ENCODE measurements at places on chromosomes 5 and 9.

DNA sequence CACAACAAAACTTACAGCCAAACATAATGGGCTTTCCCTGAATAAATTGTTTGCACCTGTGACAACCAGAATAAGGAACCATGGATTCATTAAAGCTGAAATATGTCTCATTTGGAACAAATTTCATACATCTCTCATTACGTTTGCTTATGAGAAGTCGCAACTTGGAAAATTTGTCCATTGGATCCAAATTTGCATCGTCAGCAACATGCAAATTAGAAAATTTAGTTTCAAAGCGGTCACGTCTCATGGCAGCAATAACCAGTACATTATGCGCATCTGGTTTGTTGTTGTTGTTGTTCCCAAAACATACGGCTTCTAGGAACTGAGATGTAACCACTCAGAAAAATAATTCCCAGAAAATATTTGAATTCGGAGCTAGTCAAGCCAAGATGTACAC lies 1311.5 kb upstream of the CDH6 start:
- no peak for DNase-seq

- peak; percentile 11 for DNase-seq
These were observed 29.8 kb upstream of the TMEM161B start for GRCh38 chr5:88298425-88298824.

GRCh38 chr5:39475881-39476842 lies 51.4 kb upstream of the DAB2 start:
- peak; percentile 94 for DNase-seq

- DNase-seq, result peak; percentile 33
These were observed 178.3 kb downstream of the MRPS30 start for GRCh38 chr5:44987026-44987425.

DNA sequence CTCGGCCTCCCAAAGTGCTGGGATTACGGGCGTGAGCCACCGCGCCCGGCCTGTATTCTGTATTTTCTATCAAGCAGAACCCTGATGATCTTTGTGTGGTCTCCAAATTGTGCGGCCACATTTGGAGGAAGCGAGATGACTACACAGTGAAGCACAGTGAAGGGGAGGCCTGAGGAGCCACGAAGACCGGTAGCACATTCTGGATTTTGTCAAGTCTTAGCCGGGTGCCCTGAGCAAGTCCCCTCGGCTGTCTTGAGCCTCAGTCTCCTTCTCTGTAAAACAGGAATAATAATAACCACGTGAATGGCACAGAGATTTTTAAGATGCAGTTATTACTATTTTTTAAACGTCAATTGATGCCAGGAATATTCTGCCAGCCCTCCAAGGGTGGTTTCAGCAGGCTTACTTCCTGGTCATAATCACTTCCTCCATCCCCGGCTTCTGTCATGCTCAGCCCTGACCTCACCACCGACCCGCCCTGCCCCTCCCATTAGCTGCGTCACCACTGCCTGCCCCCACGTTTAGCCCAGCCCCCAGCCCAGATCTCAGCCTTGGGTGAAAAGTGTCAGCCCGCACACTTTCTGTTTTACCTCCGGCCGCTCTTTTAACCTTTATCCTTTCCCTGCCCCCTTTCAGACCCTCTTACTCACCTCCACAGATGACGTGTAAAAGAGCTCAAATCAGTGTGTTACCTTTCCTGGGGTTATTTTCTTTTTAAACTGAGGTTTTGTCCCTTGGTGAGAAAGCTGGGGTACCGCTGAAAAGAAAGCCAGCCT lies 27.0 kb upstream of the ERGIC1 start:
- peak; percentile 80 for DNase-seq

DNA sequence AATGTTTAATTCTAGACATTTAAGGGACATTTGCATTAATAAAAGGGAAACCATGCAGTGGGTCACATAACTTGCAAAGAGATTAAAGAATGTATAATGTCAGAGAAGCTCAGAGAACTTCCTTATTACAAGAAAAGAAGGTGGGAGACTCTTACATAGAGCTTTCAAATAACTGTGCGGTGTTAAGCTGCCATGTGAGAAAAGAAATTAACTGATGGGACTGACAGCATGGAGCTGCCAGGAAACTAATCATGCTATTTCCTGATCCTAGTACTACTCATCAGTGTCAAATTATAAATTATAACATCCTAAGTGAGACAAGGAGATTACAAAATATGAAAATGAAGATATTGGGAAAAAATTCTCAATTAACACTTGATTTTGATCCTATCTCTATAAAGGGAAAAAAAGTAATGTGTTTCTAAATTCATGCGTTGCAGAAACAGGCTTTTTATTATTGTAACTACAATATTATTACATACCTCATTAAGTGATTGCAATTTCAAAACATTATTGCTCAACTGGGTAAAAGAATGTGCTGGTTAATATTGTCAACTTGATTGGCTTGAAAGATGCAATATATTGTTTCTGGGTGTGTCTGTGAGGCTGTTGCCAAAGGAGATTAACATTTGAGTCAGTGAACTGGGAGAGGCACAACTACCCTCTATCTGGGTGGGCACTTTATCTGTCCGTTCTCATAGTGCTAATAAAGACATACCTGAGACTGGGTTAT lies 609.5 kb upstream of the NUDT12 start:
- no peak for DNase-seq

DNA sequence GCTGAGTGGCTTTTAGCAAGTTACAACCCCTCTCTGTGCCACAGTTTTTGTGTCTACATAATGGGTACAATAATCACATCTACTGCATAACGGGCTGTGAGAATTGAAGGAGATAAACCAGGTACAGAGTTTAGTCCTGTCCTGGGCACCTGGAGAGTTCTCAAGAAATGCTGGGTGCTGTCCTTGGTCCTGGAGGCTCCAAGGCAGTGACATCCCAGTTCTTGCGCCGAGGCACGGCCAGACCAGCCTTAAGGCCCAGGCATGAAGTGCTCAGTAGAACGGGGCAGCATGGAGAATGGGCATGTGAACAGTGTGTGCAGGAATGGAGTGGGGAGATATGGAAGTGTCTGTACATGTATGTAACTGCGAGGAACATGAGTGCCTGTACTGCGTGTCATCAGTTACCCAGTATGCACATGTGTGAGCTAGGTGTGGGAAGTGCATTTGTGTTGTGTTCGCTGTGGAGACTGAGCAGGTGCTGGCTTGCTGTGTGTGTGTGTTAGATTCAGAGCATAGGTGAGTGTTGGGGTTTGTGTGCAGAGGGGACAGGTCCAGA lies 6.3 kb upstream of the UNC5A start:
- peak; percentile 16 for DNase-seq

GRCh38 chr5:149998281-149998680 lies 2.2 kb downstream of the TIGD6 start:
- DNase-seq, result no peak

DNA sequence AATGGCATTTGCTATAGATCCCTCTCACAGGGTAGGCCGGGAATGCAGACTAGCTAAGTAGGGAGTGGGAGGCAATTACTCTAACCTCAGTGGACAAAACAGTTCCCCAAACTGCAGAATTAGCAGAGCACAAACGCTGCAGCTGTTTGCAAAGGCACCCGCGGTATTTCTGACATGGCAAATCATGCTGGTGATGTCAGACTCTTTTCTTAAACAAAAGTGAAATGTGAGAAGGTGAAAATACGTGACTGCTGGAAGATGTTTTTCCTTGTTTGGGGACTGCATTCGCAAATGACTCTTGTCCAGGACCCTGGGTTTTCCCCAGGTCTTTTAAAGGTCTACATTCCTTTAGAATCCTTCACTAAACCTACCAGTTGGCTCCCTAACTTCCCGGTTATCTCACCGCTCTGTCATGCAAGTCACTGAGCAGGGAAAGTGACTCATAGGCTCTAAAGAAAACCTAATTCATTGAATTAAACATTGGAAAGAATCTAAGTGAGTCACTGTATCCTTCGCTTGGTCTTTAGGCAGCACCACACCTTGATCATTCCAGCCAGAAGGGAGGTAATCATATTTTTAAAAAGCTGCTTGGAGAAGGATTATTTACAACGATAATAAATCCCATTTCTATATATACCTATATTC lies 91.5 kb upstream of the DNAH5 start:
- peak; percentile 100 for DNase-seq

- peak; percentile 29 for DNase-seq
These were observed 205.6 kb downstream of the DENND1A start for GRCh38 chr9:123724211-123724796.

- peak; percentile 46 for DNase-seq
These were observed 25.3 kb upstream of the ENHO start for GRCh38 chr9:34547960-34548611.

DNA sequence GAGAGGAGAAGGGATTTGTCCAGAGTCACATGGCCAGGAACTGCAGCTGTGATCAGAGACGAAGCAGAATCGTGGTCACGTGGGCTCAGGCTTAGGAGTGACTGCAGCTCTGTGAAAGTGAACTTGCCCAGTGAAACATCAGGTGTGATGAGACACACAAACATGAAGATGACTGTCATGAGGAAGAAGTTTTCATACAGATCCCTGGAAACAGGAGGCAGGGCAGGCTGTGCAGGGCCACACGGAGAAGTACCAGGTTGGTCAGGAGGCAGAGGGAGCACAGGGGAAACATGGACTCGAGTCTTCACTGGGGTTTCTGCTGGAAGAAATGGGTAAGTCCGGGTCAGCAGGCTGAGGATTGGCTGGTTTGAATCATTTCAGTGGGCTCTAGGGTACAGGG lies 64.1 kb downstream of the BARX1 start:
- DNase-seq, result no peak

DNA sequence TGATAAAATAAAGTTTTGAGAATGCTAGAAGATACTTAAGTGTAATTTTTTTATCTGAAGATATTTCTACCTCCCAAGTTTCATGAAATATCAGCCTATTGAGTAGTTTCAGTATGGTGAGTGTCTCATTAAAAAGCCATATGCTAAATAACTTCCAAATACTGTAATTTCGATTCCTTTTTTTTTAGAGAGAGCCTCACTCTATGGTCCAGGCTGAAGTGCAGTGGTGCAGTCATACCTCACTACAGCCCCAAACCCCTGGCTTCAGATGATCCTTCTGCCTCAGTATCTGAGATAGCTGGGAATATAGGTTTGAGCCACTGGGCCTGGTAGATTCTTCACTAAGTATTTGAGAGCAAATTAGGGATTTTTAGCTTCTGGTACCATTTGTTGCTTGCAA lies 24.5 kb downstream of the CDC42SE2 start:
- no peak for DNase-seq

DNA sequence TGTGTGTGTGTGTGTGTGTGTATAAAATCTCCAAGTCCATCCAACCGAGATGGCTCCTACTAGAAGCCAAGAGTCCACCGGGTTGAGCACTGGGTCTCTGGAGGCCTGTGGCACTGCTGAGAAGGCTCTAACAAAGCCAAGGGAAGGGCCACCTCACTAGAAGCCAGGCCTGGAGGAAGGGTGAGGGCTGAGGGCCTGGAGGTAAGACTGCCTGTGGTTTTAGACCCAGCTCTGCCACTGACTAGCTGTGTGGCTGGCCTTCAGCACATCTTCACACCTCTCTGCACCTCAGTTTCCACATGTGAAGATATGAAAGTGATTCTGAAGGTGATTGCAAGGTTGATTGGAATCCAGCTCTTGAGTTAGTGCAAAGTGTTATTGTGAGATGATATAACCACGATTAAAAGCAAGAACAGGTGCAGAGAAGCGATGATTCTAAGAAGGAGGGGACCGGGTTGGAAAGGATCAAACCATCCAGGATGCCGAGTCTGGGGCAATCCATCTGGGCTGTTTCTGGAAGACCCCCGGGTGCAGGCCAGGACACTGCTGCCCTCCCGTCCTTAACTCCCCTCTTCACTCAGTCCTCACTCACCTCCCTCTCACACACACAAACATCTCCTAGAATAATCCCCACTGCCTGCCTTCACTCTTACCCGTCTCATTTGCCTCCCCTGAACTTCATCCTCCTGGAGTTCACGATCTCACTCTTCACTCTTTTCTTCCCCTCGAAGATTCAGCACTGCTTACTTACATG lies 2.3 kb downstream of the IL4 start:
- no peak for DNase-seq

DNA sequence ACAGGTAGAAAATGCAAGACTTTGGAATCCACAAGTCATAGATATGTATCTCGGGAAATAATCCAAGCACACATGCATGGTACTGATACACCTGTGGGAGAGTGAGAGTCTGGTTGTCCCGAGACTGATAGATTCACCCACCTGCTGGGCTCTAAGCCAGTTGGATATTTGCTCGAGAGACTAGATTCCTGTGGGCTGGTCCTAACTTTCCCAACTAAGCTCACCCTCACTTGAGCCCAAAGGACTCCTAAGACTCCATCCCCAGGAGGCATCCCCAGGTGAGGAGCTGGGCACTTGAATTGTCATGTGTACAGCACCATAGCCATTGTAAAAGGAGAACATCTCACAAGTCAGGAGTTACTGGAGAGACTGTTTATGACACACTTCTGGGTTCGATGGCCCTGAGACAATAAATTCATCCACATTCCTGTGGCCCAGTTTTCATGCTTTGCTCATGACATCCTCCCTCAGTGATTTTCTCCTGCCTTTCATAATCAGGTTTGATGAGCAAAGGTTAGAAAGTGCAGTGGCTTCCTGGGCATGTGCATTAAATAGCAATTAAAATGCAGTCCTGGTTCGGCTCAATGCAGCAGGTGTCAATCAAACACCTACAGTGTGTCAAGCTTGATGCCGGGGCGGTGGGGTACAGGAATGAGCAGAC lies 18.1 kb downstream of the SLC1A1 start:
- peak; percentile 78 for DNase-seq

- DNase-seq, result no peak
These were observed 7.8 kb upstream of the MRNIP start for GRCh38 chr5:179866241-179867078.

- DNase-seq, result peak; percentile 65
These were observed 213.1 kb downstream of the RFK start for GRCh38 chr9:76181020-76181641.

DNA sequence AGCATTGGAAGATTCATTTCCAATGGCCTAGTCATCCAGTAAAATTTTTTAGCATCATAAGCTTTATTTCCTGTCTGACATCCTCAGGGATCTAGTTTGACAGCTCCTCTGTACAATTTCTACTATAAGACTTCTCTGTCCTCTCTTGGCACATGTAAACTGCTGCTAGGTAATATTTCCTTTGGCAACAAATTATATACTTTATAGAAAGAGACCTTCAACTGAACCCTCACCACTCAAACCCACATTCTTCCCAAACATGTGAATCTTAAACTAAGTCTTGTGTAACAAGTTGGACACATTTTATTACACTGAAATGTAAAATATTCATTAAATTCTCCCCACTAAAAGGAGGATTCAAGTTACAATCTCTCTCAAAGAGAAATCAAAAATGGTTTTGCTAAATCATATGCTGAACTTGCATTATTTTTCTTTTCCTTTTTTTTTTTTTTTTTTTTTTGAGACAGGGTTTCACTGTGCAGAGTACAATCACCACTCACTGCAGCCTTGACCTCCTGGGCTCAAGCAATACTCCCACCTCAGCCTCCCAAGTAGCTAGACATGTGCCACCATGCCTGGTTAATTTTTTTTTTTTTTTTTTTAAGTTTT lies 36.9 kb downstream of the SCAI start:
- DNase-seq, result peak; percentile 79

DNA sequence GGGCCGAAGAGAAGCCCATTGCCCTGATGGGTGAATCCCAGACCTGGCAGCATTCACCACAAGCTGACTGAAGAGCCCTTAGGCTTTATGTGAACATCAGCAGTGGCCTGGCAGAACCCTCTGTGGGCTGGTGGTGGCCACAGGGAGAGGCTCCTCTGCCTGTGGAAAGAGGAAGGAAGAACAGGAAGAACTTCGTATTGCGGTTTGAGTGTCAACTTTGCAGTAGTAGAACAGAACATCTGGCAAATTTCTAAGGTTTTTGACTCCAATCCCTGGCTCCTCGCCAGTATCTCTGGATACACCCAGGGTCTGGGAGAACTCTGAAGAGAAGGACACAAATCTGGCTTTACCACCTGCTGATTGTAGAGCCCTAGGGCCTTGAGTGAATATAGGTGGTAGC lies 356.4 kb upstream of the GRAMD2B start:
- no peak for DNase-seq

- no peak for DNase-seq
These were observed 81.1 kb upstream of the GRAMD2B start for GRCh38 chr5:126341906-126342630.

Data from fibroblast of skin of right quadriceps (primary cell).